Renal pelvis (tissue), 12 donors: ENCODE measurements at places on chromosomes 13 and 19. TPM values are rescaled to one million over a fixed set of nuclear protein-coding genes. Genes with fewer than 3 reads are reported as not detected.
A peak's percentile ranks its signal among the peaks of the same experiment; 100 is the strongest.

THSD1 gene
- polyA plus RNA-seq = 7.3 TPM

GRCh38 chr13:19169496-19169895 lies 12.1 kb downstream of the TUBA3C start:
- no peak for DNase-seq

- DNase-seq = peak; percentile 33
These were observed 2758.2 kb downstream of the PCDH9 start for GRCh38 chr13:64471916-64472315.

DNA sequence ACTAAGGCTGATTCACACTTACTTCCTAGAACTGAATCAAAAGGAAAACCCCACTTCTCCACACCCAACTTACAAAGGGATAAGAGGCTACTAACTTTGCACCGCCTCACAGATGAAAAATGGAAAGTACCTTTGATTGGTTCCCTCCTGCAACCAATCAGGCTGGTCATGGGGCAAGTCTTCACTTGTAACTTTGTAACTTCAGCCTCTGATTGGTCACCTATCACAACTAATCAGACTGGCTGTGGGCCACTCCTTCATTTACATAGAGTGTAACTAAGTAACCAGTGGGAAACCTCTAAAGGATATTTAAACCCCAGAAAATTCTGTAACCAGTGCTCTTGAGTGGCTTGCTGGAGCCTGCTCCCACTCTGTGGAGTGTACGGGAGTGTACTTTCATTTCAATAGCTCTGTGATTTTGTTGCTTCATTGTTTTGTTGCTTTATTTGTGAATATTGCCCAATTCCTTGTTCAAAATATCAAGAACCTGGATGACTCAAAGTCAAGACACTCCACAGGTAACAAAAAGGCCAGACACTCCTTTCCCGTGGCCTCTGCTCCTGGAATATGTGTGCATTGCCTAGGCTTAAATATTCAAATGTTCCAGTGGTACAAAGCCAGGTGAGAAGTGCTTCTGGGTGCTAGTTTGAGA lies 50.5 kb downstream of the RFC3 start:
- no peak for DNase-seq

DNA sequence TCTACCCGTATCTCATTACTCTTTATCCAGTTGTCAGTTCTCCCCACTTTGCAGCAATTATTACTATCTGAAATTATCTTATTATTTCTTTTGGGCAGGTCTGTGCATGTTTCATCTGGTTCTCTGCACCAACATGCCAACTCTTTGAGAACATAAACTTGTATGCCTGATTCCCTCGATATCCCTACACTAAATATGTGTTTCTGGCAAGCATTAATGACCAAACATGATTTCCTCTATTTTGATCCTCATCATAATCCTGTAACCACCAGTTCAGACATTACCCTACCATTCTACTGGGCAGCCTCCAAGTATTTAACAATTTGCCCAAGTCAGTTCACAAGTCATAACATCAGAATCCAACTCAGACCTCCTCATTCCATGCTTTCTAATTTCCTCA lies 426.1 kb downstream of the FOXO1 start:
- DNase-seq = no peak

DNA sequence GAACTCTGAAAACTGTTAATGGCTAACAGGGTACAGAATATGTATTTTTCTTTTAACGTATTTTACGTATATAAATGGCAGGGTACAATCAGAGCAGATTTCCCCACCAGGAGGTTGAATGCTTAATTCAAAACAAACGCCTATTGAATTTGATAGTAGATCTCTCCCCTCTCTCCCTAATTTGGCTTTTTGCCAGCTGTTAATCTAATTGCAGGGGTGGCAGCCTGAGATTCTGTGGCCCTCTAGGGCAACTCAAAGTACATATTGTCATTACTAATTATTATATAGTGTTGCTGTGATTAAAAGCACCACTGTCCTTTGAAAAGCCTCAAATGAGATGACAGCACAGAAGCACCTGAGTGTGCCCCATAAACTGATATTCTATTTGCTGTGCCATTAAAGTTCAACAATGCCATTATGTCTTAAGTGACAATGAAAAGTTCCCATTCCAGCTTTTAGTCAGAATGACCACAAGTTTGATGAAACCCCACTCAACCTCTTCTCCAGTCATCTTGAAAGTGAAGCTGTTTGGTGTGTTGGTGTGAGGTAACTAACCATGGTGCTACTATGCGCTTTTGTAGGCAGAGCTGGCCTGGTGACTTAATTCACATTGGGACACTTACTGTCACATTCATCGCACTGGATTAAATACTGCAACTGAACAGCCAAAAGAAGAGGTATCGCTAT lies 351.4 kb downstream of the KCNRG start:
- DNase-seq = no peak

DNA sequence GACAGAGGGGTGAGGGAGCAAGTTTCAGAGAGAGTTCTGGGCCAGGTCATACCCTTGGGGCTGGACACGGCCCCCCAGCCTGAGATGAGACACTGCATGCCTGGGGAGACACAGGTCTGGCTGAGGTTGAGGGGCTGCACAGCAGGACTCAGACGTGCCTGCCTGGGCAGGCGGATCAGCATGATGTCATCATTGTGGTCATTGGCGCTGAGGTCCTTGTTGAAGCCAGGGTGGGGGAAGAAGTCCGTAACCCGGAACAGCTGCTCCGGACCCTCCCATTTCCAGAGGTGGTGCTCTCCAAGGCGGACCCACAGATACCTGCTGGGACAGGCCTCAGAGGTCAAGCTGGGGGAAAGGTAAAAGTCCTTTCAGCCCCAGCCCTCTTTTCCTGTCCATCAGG lies 5.0 kb upstream of the KLK8 start:
- no peak for DNase-seq

DNA sequence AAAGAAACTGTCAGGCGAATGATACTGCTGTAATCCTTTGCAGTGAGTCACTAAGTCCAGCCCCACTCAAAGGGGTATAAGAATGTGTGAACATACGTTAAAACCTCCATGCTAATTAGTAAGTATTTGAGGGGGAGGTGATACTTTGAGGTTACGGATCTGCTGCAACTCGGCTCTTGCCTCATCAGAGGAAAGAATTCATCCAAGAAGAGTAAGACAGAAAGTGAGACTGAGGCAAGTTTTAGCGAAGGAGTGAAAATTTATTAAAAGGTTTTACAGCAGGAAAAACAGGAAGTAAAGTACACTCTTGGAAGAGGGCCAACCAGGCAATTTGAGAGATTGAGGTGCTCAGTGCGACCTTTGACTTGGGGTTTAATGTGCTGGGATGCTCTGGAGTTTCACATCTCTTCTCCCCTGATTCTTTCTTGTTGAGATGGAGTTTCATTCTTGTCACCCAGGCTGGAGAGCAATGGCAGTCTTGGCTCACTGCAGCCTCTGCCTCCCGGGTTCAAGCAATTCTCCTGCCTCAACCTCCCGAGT lies 9.8 kb downstream of the CLEC4M start:
- no peak for DNase-seq

ZNF563 gene
- polyA plus RNA-seq = 5.1 TPM

NLRP5 gene
- polyA plus RNA-seq = not detected

DNA sequence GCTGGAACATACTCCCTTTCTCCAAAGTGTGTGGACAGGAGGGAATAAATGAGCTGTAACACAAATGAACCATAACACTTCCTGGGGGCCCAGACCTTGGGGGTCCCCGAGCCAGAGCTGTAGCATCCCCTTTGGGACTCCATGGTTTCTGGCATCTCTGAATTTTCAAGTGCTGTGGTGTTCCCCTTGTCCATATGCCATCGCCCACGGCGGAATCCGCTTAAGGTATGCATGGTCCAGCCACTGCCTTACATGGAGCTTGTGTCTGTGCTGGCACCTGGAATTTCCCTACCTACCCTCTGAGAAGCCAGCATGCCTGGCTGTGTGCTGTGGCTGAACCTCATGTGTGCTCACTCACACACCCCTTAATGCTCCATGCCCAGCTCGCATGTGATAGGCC lies 943.6 kb downstream of the SLITRK1 start:
- no peak for DNase-seq

DNA sequence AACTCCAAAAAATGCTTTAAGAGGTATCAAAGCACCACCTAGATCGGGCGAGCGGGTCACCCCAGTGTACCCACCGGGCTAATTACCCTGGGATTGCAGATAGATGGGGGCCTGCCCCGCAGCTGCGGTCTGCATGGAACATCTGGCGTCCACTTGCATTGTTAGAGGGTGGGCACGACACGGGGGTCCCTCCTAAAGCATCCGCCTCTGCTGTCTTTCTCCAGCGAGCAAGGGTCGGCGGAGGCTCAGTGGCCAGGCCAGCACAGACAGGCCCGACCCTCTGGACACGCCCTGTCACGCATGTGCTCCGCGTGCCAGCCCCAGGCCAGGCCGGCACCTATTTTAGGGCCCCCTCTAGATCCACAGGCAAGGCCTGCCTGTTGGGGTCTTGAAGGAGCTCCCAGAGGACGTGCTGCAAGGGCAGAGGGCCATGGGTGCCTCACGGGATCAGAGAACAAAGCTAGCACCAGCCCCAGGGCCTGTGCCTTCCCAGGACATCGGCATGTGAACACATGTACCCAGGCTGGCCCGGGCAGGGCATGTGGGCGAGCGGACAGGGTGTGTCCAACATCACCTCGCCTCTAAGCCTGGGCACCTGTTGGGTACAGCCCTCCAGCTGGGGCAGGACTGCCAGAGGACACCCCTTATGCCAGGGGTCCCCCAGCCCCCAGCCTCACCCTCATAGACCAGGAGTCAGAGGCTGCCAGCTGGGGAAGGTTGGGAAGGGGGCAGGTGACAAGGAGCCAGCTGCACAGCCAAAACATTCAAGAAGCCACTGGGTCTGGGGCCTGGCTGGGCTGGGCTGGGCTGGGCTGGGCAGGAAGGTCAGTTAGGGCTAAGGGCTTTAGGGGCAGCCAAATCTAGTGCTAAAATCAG lies 35.6 kb upstream of the NANOS3 start:
- DNase-seq = no peak

VWA8 gene
- 19.0 TPM for polyA plus RNA-seq

MYH14 gene
- 31.7 TPM for polyA plus RNA-seq

ANKRD24 gene
- polyA plus RNA-seq = 1.1 TPM

RFPL4A gene
- polyA plus RNA-seq = 0.22 TPM

- no peak for DNase-seq
These were observed at the start of gene CYP4F12 for GRCh38 chr19:15672580-15673175. Gene CYP4F12, plus strand, starts transcription at chr19:15673087. Its CDS starts 443 bp downstream, at chr19:15673530.

- no peak for DNase-seq
These were observed 789.1 kb upstream of the SLITRK5 start for GRCh38 chr13:86882107-86882506.

MIR17HG gene
- 7.2 TPM for polyA plus RNA-seq

GRCh38 chr13:92609376-92609775 lies 617.2 kb upstream of the GPC6 start:
- no peak for DNase-seq

MEIS3 gene
- 24.1 TPM for polyA plus RNA-seq

PODNL1 gene
- polyA plus RNA-seq = 1.4 TPM

CACNA1A gene
- polyA plus RNA-seq = 2.0 TPM

DNA sequence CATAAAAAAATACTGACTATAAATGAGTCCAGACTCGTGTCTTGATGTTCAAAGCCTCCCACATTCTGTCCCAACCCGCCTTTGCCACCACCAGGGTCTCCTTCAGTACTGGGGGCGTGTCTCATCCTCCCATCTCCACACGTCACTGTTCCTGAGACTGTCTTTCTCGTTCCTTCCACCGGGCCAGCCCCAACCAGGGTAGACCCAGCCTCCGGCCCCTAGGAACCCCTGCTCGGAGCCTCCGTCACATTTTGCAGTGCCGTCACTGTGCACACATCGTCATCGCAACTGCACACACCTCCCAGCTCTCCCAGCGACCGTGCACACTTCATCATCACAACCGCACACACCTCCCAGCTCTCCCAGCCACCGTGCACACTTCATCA lies 73.4 kb downstream of the SPACA7 start:
- no peak for DNase-seq

- no peak for DNase-seq
These were observed 56.3 kb upstream of the DIAPH3 start for GRCh38 chr13:60220072-60220471.

DNA sequence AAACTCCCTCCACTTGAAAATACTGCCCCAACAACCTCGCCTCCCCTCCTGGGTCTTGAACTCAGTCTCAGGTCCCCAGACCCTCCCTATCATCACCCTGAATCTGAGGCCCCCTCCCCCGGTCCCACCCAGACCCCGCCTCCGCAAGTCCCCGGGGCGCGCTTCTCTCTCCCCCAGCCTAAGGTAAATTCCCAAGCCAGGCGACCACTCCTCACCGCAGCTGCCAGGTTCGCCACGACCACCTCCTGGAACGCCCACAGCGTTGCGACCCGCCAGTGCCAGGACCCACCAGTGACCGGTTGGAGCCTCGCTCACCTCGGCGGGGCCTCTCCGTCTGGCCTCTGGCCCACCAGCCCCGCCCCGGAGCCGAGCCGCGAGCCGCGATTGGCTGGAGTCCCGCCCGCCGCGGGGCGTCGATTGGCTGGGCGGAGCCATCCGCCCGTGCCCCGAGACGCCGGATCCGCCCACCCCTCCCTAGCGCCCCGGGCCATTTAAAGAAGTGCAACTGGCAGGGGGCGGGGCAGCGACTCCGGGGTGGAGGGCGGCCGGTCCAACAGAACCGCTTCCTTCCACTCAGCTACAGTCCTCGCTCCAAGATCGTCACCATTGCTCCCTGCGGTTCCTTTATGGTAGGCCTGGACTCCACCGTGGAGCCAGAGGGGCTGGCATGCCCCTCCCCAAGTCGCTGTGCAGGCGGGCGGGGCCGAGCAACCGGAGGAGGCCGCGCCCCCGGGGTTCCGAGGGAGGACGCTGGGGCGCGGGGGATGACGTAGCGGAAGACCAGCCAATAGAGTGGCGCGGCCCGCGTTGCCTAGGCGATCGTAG lies at the start of gene SERTAD3:
TSS of gene SERTAD3 (minus strand) at position 336 of the 825 bp plus-strand sequence. CDS start 2,255 bp downstream, outside the sequence.
- peak; percentile 98 for DNase-seq

DNA sequence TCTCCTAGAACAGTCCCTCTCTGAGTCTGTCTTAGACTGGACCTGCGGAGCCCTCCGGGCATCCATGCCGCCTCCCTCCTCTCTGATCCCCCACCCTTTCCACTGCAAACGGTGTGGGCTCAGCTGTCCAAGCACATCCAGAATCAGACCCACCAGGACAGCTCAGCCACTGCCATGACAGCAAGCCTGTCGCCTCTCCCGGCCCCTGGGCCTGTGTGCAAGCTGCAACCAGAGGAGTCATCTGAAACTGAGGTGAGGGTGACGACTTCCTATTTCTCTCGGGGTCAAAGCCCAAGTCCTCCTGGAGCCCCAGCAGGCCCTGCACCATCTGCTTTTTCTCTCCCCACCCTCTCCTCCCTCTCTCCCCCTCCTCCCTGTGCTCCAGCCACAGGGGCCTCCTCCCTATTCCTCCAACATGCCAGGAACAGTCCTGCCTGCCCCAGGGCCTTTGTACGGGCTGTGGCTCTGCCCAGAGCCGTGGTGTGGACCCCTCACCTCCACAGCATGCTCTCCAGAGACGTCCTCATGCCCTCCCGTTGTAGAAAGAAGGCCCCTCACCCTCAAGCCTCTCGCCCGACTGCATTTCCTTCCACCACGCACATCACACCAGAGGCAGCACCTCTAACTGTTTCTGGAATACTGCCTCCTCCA lies 23.5 kb upstream of the MYDGF start:
- no peak for DNase-seq

DNA sequence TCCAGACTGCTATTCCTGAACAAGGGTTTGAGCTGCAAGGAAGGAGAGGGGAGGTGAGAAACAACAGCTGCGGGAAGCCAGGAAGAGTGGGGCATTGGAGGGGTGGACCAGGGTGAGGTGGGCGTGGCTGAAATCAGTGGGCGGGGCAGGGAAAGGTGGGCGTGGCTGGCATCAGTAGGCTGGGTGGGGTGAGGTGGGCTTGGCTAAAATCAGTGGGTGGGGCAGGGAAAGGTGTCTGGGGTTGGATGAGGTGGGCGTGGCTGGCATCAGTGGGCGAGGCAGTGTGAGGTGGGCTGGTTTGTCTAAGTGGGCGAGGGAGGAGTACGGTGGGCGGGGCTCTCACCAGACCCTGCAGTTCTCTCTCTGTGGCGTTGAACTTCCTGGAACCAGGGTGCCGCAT lies 87.6 kb downstream of the MUC16 start:
- DNase-seq = no peak
